Karpas-422 (cell line): ENCODE measurements at places on chromosomes 11 and 22. TPM values are rescaled to one million over a fixed set of nuclear protein-coding genes. Genes with fewer than 3 reads are reported as not detected.

DNA sequence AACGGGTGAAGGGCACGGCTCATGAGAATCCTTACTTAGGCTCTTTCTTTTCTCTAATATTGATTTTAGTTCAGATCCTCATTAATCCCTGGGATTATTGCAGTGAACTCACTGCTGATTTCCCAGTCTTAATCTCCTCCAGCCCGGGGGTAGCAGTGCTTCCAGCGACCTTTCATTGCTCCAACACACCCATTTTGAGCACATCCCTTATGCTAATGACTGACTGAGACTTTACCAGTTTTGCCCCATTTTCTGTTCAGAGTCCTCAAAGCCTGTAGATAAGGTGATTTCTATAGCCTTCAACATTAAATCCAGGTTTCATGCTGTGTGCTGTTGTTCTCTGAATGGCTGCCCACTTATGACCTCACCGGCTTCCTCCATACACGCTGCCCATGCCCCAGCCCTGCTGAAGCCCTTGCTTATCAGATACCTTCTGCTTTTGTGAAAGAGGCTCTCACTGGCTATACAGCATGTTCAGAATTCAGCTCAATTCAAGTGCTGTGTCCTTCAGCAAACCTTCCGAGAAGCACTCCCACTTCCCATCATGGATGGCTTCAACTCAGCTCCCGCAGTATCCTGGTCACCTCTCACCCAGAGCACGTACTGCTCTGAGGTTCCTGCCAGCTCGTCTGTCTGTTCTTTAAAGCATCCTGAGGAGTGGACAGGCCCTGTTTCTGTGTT is 49.0 kb downstream of the PPFIA1 start:
- no peak for DNase-seq

POU2AF2 gene
- not detected in 2 replicates for total RNA-seq

DNA sequence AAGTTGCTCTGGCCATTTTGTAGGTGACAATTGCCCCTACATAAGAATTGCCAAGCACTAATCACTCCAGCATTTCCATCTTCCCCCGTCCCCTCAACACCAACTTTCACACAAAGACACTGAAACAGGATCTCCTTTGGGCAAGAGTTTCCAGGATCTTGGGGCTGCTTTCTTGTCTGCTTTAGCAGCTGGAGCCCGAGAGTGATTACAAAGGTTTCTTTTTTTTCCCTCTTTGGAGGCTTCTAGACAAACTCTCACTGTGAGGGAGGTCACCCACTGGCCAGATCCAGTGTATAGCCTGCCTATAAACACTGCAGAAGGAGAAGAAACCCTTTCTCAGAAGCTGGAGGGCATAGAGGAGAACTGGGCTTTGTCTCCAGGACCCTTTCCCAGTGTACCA is 92.5 kb downstream of the APIP start:
- no peak for DNase-seq

- DNase-seq, result no peak
These were observed 646.0 kb downstream of the TBC1D22A start for GRCh38 chr22:47408409-47408808.

CCDC73 gene
- total RNA-seq, result 2.5 and 3.0 TPM in 2 replicates

- no peak for DNase-seq
These were observed at the start of gene APOL5 for GRCh38 chr22:35717572-35717971. Gene APOL5, plus strand, starts transcription at chr22:35717872. Its CDS starts 0 bp downstream, at chr22:35717872.

GRCh38 chr22:47366026-47366767 is 603.7 kb downstream of the TBC1D22A start:
- no peak for DNase-seq

DNA sequence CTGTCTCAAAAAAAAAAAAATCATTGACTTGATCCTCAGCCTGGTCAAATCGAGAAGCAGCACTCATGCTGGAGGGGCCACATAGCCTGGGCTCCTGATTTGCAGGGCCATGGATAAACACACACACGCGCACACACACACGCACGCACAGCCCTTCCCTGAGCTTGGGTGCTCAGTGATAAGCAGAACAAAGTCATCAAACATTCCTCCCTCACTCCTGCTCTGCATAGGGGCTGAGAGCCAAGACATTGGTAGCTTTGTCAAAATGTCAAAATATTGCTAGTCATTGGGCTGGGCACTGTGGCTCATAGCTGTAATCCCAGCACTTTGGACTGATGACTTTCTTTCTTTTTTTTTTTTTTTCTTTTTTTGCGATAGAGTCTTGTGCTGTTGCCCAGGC is 34.0 kb upstream of the A4GALT start:
- no peak for DNase-seq

PATE1 gene
- not detected in 2 replicates for total RNA-seq

GRCh38 chr11:11989774-11990744 is 18.4 kb downstream of the DKK3 start:
- no peak for DNase-seq

- no peak for DNase-seq
These were observed 553 bp downstream of the NAALAD2 start for GRCh38 chr11:90135016-90135415.

DNA sequence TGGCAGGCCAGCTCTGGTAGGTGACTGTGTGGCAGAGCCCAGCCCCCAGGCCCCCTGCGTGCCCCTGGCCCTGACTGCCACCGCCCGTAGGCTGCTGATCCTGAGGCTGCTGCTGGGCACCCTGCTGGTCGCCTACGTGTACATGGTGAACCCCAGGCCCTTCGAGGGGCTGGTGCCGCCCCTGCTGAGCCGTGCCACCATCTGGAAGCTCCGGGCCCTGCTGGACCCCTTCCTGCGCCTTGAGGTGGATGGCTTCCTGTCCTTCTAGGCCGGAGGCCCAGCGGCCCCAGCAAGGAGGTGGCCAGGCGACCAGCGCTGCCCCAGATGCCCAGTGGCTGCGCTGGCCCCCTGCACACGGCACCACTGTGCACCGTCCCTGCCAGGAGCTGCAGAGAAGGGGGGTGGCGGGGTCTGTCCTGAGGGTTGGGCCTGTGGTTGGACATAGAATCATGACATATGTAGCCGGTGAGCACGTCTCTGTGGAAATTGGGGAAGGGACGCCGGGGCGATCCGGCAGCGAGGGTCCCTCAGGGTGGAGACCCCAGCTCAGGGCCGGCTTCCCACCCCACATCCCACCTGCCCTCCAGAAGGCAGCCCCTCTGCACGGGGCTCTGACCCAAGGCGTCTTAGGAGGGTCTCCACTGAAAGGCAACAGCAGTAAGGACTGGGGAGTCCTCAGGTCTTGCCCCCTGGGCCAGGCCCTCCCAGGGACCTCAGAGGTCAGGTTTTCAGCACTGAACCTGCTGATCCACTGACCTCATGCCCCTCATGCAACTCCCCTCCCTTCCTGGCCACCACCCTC is 185.4 kb downstream of the IGLL1 start:
- DNase-seq, result no peak

OR4A16 gene
- not detected in 2 replicates for total RNA-seq

MPPED2 gene
- not detected in 2 replicates for total RNA-seq

- no peak for DNase-seq
These were observed 166.2 kb downstream of the PGR start for GRCh38 chr11:100963375-100963774.

DNA sequence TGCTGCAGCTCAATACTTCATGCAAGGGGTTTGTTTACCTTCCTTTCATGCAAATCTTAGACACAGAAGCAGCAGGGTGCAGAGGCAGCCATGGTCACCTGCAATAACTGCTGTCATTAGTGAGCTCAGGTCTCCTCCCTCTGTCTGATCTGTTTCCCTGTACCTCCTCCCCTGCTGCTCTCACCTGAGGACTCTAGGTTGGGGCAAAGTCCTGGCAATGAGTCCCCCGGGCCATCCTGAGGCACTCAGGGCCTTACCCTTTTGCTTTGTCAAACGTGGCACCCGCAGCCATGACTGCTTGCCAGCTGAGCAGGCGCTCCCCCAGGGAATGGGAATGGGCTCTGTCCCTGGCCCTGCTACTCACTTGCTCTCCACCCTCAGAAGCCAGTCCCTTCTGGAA is 3.9 kb downstream of the LRRC10B start:
- DNase-seq, result no peak

GRCh38 chr11:19670030-19670791 is 42.4 kb upstream of the NAV2 start:
- DNase-seq, result no peak

- DNase-seq, result no peak
These were observed 34.1 kb downstream of the NUP50 start for GRCh38 chr22:45197606-45198462.

SYT9 gene
- not detected in 2 replicates for total RNA-seq

DNA sequence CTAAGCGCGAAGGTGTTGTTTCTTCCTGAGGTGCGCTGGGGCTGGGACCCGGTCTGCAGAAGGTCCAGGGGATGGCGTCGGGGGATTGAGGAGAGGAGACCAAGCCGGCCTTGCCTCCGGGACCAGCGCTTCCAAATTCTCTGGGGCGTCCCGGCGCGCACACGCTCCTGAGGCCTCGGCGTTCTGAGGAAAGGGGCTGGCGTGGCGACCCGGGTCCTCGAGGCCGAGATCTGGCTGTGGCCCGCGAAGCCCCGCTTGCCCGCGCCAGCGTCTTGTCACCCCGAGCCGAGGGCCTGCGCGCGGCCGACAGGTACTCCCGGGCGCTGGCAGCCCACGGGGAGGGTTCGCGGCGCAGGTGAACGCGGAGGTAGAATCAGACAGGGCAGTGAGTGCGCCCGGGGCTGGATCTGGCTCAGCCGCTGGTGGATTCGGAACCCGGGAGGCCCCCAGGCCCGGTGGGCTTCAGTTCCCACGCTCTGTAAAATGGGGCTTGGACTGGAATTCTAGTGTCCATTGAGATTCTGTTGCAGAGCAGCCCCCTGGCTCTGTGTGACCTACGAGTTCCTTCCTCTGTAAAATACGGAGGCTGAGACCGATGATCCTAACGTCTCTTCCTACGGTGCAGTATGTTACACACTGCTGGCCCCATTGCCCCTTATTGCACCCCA is 14.7 kb downstream of the SSH3 start:
- peak; percentile 61 for DNase-seq

DNA sequence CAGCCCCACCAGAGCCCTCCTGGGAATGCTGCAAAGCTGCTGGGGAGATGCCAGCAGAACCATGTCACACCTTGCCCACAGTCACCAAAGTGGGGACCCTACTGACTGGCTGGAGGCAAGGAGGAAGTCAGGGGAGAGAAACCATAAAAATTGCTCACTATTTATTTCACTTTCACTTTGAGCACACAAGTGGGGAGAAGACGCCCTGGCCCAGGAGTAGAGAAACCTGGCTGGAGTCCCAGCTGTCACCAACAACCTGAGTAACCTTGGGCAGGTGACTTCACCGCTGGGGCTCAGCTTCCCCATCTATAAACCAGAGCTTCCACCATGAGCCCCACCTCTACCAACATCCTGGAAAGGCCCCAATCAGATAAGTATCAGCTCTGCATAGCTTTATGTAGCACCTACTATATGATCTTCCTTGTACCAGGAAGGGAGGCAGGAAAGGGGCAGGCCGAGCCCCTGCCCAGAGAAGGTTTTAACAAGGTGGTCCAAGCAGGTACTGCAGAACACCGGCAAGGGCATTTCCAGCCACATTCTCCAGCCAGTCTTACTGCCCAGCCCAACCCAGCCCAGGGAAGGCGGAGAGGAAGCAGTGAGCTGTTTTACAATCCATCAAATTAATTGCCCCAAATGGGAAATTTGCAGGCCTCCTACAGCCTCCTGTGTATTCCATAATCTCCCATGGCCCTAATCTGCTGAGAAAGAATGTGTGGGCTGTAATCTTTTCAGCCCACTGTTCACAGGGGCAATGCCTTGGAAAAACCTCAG is 27.6 kb downstream of the PLEKHA7 start:
- DNase-seq, result peak; percentile 34

DNA sequence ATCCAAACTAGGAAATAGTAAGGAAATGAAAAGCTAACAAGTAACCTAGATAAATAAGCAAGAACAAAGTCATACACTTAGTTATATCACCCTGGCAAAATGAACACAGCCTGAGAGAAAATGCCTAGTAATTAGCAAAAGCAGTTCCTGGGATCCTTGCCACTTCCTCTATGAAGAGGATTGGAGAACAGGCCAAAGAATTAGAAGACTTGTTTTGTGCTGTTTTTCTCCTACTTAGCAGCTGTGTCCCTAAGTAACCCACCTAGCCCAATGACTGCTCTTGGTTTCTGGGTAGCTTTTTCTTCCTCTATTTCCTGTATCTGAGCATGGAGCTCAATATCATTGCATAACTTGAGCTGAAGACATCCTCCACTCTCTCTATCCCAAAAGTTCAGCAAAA is 713.9 kb downstream of the ETS1 start:
- DNase-seq, result no peak

DNA sequence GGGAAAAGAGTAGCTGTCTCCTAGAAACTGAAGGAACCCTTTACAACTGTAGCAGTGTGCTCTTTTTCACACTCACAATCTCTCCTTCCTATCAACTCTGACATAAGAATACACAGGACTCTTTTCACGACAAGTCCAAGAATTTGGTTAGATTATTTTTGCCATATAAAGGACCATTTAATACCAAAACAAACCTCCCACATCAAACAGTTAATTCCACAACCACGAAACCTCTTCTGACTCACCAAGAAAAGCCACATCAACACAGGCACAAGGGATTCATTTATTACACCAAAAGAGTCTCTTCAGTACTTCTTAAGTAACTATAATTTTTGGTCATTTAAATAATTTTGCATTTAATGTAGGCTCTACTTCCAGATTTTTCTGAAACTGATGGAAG is 222.6 kb upstream of the PITPNB start:
- DNase-seq, result no peak

DNA sequence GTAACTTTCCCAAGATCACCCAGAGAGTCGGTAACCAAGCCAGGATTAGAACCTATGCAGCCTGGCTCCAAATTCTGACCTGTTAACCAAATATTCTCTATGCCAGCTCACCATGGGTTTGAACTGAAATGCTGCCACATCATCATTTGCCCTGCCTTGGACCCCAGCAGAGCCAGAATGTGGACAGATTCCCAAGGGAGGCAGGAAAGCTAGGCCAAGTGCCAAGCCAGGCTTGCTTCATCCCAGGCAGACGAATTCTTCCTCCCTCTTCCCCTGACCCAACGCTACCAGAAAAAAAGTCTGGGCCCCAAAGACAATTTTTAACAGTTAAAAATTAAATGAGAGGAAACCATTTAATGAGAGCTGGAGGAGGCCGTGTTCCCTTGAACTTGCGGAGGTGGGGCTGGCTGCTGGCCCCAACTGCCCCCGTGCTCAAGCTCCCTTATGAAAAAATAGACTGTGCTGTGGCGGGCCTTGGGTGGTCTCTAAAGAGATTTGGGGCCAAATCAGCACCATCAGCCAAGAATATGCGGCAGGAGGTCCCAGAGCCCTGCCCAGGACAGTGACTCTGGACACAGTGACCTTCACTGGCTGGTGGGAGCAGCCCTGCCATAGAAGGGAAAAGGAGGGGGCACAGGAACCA is 184.1 kb upstream of the SYT13 start:
- no peak for DNase-seq

TIMM10 gene
- total RNA-seq, result 48.0 and 49.8 TPM in 2 replicates

- no peak for DNase-seq
These were observed 72.0 kb downstream of the CD82 start for GRCh38 chr11:44637487-44637886.

GRCh38 chr22:31826443-31826842 is 72.6 kb downstream of the DEPDC5 start:
- DNase-seq, result no peak

- DNase-seq, result peak; percentile 67
These were observed 86.3 kb upstream of the LRRC55 start for GRCh38 chr11:57095417-57095816.
